ENCODE measurements at places on chromosomes 7 and 10. TPM values are rescaled to one million over a fixed set of nuclear protein-coding genes. Genes with fewer than 3 reads are reported as not detected.

DNA sequence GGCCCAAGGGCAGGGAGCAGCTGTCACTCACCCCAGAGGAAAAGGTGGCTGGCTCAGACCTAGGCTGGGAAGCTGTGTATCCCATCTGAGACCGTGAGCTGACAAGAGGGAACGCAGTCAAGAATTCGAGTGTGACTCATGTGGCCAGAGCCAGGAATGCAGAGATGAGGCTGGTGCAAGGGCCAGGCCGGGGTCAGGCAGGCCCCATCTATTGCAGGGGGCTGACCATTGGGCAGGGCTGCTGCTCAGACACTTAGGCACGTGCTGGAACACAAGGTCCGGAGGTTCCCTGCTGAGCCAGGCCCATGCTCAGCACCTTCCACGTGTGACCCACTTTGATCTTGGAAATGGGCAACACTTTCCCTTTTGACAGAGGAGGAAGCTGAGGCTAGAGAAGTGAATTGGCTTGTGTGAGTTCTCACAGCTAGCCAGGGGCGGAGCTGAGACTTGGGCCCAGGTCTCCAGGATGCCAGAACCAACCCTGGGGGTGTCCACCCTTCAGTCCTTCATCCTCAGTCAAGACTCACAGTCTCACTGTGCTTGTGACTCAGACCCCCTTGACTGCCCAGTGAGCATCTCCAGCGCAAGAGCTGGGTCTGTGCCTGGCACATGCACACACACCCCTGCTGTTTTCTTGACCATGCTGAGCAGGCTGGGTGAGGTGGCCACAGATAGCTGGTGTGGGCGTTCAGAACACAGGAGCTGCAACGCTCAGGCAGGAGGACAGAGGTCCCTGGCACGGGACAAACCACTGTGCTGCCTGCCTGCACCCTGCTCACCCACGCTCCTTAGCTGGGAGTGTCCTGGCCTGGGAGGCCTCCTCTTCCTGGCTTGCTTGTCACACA, 47.6 kb upstream of the PPIF start:
- no peaks in the 10 kb centered on the region for H3K36me3 ChIP-seq
- H3K27me3 ChIP-seq: no peaks in the 10 kb centered on the region
- H3K27ac ChIP-seq: no peak overlapping the region

- H3K4me1 ChIP-seq: no peaks in the 10 kb centered on the region
- no peaks in the 10 kb centered on the region for H3K27me3 ChIP-seq
- H3K27ac ChIP-seq: no peak overlapping the region
Measured at GRCh38 chr10:22752272-22752889, 38.0 kb upstream of the PIP4K2A start.

DNA sequence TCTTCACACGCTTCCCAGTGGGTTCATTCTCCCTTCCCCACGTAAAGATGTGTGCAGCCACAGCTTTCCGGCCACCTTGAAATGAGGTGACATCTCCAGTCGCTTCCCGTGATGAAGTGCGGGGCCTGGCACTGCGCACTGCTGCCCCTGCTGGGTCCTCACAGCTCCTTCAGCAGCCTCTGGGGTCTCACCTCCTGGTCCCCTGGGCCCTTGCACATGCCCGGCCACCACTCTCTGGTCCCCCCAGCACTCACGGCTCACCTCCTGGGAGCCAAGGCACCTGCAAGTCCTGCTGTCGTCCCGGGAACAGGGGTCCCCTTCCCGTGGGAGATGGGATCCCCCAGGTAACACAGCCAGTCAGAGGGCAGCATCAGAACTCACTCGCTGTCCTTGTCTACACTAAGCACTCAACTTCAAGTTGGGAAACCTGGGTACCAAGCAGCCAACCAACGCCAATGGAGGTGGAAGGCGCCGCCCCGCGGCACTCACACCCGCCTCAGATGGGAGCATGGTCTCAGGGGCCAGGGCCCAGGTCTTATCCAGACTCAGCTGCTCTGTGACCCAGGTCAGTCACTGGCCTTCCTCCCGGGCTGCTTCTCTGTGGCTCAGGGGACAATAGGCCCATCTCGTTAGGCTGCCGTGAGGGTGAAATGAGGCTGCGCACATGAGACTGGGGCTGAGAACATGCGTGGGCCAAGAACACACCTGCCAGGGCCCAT, 176.2 kb downstream of the PTPRN2 start:
- H3K4me3 ChIP-seq: no peak overlapping the region
- DNase-seq: no peak
- H3K4me1 ChIP-seq: no peaks in the 10 kb centered on the region
- no peaks in the 10 kb centered on the region for H3K36me3 ChIP-seq
- no peak overlapping the region for H3K27ac ChIP-seq

GRCh38 chr7:95883217-95883616, 110.9 kb downstream of the DYNC1I1 start:
- DNase-seq: no peak
- no peak overlapping the region for H3K4me3 ChIP-seq
- H3K36me3 ChIP-seq: no peaks in the 10 kb centered on the region
- H3K4me1 ChIP-seq: no peaks in the 10 kb centered on the region

CFAP43 gene
- 0.83 TPM for total RNA-seq

PTPRN2 gene
- total RNA-seq: 1.8 TPM

FGFR2 gene
- total RNA-seq: 90.4 TPM

CNTNAP2 gene
- total RNA-seq: 14.7 TPM

VSTM2A gene
- total RNA-seq: not detected
